ENCODE measurements at places on chromosomes 1 and 21.

- peak; percentile 3 for DNase-seq
Observed at GRCh38 chr21:29434081-29434480, 135.4 kb downstream of the BACH1 start.

- DNase-seq, result no peak
Observed at GRCh38 chr1:92707292-92707691, 77.6 kb downstream of the EVI5 start.

- DNase-seq, result no peak
Observed at GRCh38 chr21:36901575-36901974, 64.9 kb downstream of the HLCS start.

- DNase-seq, result no peak
Observed at GRCh38 chr1:241250465-241250864, 106.5 kb downstream of the RGS7 start.

GRCh38 chr1:117892512-117892911 is 36.9 kb downstream of the GDAP2 start:
- no peak for DNase-seq

GRCh38 chr1:173532237-173532636 is 55.1 kb downstream of the PRDX6 start:
- no peak for DNase-seq

GRCh38 chr1:31562707-31563360 is 13.5 kb upstream of the TINAGL1 start:
- DNase-seq, result no peak

DNA sequence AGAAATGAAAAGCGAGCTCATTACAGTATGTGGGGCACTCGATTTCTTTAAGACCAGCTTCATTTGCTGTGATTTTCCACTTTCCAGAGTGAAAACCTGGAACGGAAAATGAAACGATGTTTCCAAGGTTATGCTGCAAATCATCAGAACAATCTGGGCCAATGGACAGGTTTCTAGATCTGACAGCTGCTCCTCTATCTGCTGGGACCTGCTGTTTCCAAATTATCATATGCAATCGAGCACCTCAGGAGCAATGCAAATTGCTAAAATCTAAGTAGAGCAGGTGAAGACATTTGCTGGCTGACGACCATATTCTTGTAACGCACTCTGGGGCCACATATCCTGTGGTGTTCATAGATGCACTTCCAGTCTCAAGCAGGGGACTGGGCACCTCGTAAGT is 39.7 kb upstream of the TIAM1 start:
- DNase-seq, result peak; percentile 20

- no peak for DNase-seq
Observed at GRCh38 chr1:111821121-111821745, 65.5 kb downstream of the DDX20 start.

DNA sequence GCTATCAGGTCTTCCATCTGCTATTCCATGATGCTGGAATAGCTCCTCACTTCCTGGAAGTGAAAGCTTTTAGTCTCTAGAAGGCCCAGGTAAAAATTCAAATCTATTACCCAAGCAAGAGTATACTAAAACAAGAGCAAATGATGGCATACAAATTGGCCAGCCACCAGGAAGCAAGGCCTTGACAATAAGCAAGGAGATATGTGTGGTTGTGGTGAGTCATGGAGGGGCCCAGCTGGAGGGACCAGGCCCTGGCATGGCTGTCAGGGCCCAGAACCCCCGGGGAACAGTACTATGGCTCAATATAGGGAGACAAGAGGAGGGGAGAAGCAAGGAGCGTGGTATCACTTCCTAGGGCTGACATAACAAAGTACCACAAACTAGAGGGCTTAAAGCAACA is 358.7 kb downstream of the RRAGC start:
- no peak for DNase-seq

GRCh38 chr1:22055463-22055862 is 3.0 kb downstream of the CDC42 start:
- peak; percentile 17 for DNase-seq

DNA sequence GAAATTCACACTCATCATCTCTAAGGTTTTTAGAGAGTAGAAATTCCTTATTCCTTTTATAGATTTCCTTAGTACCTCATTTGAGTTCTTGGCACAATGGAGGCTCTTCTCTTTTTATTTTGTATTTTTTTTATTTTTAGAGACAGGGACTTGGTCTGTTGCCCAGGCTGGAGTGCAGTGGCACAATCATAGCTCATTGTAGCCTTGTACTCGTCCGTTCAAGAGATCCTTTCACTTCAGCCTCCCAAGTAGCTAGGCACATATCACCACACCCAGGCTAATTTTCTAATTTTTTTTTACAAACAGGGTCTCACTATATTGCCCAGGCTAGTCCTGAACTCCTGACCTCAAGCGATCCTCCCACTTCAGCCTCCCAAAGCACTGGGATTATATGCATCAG is 29.6 kb downstream of the RGL1 start:
- DNase-seq, result no peak

GRCh38 chr1:44089371-44090048 is 29.1 kb upstream of the KLF17 start:
- no peak for DNase-seq

- no peak for DNase-seq
Observed at GRCh38 chr1:221868593-221869303, 126.9 kb upstream of the DUSP10 start.

- no peak for DNase-seq
Observed at GRCh38 chr1:204278251-204278650, 64.5 kb upstream of the GOLT1A start.

DNA sequence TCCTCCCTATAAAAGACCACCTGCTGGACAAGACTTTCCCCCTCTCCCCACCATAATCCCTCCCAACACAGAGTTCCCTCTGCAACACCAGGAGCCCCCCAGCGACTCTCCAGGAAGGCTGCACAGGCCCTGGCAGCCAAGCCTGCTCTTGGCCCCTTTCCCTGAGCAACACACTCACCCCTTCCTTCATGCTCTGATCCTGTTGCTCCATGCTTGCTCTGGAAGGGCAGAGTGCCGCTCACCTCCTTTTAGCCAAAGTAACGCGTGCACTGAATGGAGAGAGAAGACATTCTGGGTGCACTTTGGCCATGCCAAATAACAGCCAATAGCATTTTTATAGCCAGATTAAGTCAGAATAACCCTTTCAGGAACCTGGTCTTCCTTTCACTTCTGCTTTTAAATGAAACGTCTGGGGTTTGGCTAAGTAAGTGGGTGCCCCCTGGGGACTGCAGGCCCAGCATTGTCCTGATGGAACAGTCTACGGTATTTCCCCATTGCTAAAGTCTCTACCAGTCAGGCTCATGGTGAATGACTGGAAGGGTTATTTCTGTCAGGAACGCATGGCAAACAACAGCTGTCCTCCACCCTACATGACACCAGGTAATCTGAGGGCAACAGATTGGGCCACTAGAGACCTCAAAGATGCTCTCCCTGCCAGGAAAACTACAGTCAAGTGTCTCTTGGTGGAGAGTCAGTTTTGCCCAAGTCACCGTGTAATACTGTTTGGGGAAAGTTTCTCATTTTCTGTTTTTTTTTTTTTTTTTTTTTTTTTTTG is at the start of gene SLC2A5:
Gene SLC2A5, minus strand, starts transcription at position 310 of the 775 bp plus-strand sequence. Its CDS starts 99 bp downstream, at position 211.
- DNase-seq, result peak; percentile 78

GRCh38 chr1:59414406-59415133 is 117.7 kb downstream of the FGGY start:
- DNase-seq, result no peak

DNA sequence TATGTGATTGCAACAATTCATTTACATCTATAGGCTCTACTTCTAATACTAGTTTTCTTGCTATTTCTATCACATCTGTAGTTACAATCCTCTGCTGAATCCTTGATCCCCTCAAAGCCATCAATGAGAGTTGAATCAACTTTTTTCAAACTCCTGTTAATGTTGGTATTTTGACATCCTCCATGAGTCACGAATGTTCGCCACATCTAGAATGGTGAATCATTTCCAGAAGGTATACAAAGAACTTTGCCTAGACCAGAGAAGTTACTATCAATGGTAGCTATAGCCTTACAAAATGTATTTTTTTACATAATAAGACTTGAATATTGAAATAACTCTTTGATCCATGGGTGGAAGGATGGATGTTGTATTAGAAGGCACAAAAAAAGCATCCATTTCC is 110.0 kb downstream of the AMY1C start:
- DNase-seq, result no peak

DNA sequence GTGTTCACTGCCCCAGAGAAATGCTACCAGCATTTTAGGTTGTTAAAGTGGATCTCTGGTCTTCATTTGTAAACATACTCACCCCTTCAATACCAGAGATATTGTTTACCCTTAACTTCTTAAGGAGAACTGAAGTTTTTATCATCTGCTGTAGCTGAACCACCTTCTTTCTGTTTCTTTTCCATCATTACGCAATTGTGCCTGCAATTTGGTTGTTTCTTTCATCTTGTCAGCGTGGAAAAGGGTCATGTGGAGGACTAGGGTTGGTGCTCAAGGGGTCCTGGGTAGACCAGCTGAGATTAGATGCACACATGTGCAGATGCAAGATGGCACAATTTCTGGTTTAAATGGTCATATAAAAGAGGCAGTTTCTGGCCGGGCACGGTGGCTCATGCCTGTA is 23.0 kb downstream of the GART start:
- no peak for DNase-seq

DNA sequence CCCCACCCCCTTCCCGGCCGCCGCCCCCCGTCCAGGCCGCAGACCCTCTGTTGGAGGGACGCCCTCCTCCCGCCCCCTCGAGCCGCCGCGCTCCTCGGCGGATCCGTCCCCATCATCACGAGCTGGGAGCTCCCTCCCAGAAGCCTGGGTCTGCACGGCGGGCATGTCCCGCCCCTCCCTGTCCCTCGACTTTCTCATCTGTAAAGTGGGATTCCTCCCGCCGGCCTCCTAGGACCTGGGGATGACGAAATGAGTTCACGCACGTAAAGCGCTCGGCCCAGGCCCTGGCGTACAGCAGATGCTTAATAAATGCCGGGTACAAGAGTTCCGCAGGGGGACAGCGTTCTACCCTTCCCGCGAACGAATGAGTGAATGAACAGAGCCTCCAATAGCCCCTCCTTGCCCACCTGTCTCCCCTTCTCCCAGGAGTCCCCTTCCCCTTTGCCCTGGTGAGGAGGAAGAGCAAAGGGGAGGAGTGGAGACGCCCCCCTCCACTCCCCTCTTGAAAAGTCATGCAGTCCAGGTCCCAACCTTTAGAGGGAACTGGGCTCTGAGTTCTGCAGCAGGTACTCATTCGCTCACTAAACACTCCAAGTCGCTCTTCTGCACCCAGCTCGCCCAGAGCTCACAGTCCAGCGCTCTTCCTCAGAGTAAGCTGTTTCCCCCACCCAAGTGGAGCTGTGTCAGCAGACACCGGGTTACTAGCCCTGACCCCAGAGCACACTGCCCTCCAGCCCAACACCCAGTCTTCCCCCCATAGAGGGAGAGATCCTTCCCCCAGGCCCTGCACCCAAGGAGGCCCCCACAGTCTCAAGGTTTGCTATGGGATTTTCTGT is 16.8 kb downstream of the RAP1GAP start:
- no peak for DNase-seq

GRCh38 chr1:199453723-199454122 is 573.8 kb upstream of the NR5A2 start:
- no peak for DNase-seq

DNA sequence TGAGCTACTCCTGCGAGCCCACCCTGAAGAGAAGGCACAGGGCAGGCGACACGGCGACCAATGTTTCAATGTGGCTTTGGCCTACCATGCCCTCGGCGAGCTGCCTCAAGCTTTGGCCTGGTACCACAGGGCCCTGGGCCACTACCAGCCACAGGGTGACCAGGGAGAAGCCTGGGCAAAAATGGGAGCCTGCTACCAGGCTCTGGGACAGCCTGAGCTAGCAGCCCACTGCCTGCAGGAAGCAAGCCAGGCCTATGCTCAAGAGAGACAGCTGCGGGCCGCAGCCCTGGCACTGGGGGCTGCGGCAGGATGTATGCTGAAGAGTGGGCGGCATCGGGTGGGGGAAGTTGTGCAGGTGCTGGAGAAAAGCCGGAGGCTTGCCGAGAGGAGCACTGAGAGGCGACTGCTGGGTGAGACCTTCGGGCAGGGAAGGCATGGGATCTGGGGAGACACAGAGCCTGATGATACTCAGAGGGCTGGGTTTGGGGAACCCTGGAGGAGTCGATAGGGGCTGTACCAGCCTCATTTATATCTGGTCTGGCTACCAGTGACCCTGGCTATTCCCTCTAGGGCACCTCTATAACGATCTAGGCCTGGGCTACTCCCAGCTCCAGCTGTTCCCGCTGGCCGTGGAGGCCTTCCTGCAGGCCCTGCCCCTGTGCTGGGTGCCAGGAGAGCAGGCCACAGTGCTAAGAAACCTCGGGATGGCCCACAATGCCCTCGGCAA is 2.3 kb downstream of the TTC24 start:
- no peak for DNase-seq

- DNase-seq, result no peak
Observed at GRCh38 chr1:230392536-230392909, 33.6 kb downstream of the PGBD5 start.

GRCh38 chr21:36431252-36431651 is 46.1 kb downstream of the CHAF1B start:
- no peak for DNase-seq

DNA sequence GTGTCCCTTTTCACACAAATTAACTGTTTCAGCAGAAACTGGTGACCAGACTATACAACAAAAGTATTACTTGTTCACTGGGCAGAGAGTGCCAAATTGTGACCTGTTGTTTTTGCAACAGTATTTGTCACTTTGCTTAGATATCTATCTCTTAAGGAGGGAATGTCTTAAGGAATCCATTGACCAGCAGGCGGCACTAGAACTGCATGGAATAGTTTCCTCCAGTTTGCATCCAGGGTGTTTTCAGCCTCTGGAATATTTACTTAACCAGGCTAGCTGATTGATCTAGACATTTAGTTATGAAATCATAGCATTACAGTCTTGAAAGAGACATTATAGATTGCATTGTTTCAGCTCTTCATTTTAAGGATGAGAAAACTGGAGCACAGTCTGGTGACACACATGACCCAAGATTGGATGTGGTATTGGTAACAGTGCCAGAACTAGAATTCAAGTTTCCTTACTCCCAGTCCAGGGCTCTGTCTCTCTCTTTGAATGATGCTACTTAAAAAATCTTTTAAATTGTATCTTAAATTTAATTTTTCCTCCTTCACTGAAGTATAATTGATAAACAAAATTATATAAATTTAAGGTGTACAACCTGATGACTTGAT is 16.9 kb downstream of the RPTN start:
- peak; percentile 51 for DNase-seq

DNA sequence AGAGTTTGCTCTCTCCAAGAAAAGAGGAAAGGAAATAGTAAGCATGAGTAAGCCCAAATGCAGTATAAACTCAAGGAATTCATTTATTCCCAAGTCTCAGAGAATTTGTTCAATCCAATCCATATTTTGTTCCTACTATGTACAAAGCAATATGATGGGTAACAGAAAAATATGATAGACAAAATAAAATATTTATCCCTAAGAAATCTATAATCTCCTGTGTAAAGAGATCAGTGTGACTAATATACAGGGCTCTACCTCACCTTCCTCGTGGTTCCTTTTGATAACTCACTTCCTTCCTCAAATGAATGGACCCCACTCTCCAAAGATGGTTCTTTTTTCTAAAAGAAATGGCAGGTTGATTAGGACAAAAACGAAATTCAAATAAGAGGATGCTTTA is 7.6 kb downstream of the CLSPN start:
- no peak for DNase-seq

GRCh38 chr1:198678901-198679329 is 40.1 kb downstream of the PTPRC start:
- DNase-seq, result no peak
